Stimulated activated CD4-positive, alpha-beta T cell treated with anti-CD3 and anti-CD28 coated beads, Interleukin-4, amount 100 ng/mL, for 1 hour (primary cell): ENCODE measurements at places on chromosomes 13 and 19.

DNA sequence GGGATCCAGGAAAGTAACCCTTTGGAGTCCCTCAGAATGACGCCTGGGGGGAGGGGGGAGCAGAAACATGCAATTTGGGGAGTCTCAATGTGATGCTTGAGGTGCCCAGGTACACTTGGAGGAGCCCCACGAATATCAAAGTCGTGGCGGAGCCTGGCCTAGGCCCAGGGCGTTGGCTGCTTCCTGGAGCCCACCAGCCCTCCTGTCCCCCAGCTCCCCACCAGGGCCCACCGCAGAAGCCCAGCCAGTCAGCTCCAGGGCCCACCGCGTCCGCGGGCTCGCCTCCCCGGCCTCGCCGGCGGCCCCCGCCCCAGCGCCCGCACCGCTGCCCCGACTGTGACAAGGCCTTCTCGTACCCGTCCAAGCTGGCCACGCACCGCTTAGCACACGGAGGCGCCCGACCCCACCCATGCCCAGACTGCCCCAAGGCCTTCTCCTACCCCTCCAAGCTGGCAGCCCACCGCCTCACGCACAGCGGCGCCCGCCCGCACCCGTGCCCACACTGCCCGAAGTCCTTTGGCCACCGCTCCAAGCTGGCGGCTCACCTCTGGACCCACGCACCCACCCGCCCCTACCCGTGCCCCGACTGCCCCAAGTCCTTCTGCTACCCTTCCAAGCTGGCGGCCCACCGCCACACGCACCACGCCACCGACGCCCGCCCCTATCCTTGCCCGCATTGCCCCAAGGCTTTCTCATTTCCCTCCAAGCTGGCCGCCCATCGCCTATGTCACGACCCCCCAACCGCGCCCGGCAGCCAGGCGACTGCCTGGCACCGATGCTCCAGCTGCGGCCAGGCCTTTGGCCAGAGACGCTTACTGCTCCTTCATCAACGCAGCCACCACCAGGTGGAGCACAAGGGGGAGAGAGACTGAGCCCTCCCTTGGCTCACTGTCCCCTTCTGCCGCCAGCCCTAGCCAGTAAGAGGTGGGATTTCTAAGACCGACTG is 2.1 kb downstream of the ZNF575 start:
- peak; percentile 45 for DNase-seq

DNA sequence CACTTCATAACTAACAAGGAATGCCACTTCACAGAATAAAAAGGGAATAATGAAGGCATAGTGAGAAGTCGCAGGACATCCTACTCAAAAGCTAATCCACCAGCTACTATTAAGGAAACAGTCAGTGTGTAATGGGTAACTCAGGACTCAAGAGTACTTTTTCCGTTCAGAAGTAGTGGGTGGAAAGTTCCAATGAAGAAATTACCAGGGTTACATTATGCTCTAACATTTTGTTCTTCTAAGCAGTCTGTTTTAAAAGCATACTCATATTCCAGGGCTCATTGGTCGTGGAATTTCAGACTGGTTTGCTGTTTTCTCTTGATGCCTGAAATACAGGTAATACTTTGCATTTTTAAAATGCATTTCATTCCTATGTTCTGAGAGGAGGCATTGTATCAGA is 222.4 kb upstream of the IRS2 start:
- no peak for DNase-seq

- DNase-seq, result no peak
Measured at GRCh38 chr13:19590423-19590822, 29.1 kb upstream of the TPTE2 start.

DNA sequence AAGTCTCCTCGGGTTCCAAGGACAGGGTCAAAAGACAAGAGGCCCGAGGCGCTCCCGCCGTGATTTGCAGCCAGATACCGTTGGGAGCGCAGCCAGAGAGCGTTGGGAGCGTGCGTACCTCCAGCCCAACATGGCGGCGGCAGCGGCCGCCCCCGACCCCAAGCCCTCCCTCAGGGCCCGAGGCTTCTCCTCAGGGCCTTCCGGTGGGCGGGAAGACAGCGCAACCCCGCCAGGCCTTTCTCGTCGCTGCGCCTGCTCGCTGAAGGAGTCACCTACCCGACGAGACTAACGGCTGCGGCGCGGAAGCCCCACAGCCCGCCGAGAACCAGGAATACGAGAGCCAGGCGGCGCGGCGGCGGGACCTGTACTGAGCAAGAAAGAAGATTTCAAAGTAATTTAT is 3.2 kb upstream of the ZNF850 start:
- DNase-seq, result no peak

DNA sequence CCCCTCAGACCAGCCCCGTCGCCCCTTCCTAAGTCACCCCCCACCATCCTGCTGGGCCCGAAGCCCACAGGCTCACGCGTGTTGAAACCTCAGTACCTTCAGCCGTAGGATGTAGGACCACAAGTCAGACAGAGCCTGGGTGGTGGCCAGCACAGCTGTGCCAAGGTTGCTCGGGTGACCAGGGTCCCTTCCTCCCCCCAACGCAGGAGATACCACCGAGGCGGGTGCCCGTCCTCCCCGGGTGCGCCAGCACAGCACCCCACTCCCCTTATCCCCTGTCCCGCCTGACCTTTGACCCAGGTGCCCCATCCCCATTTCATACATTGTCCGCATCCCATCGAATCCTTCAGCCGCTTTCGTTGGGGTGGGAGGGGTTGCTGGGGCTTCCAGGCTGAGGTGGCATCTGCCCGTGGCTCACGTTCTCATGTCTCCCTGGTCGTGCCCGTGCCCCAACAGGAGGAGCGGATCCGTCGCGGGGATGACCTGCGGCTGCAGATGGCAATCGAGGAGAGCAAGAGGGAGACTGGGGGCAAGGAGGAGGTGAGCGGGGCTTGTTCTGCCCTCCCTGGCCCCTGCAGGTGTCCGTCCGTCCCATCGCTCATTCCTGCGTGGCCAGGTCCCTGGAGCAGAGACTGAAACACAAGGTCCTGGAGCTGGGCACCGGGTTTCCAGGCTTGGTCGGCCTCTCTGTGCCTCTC is 14.5 kb downstream of the EPN1 start:
- DNase-seq, result no peak

- peak; percentile 43 for DNase-seq
Measured at GRCh38 chr13:28058866-28059613, 41.3 kb downstream of the FLT3 start.

GRCh38 chr13:99374994-99375737 is 68.0 kb upstream of the GPR183 start:
- DNase-seq, result no peak

DNA sequence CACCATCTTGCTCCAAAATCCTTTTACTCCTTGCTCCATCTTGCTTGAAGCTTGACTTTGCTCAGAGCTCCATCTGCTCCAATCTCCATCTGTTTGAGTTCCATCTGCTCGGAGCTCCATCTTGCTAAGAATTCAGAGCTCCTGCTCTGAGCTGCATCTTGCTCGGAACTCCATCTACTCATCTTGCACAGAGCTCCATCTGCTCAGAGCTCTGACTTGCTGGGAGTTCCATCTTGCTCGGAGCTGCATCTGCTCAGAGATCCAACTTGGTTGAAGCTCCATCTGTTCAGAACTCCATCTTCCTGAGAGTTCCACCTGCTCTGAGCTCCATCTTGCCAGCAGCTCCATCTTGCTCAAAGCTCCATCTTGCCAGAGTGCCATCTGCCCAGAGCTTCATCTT is 80.6 kb upstream of the ZNF98 start:
- DNase-seq, result no peak

DNA sequence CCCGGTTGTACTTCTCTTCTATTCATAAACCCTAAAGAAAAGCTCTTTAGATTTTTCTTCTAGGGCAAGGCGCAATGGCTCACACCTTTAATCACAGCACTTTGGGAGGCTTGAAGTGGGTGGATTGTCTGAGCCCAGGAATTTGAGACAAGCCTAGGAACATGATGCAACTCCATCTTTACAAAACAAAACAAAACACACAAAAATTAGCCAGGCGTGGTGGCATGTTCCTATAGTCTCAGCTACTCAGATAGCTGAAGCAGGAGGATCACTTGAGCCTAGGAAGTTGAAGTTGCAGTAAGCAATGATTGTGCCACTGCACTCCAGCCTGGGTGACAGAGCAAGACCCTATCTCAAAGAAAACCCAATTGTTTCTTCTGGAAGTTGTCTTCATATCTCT is 240.3 kb downstream of the SHISA2 start:
- no peak for DNase-seq

GRCh38 chr19:38355728-38356725 is 18.3 kb upstream of the PSMD8 start:
- no peak for DNase-seq

- DNase-seq, result no peak
Measured at GRCh38 chr19:38718747-38719543, 25.3 kb downstream of the CAPN12 start.

- no peak for DNase-seq
Measured at GRCh38 chr13:65584126-65584525, 1646.0 kb downstream of the PCDH9 start.

GRCh38 chr19:42461700-42462324 is 19.1 kb upstream of the CXCL17 start:
- DNase-seq, result no peak

GRCh38 chr13:46553886-46554858 is 1.2 kb downstream of the LRCH1 start:
- peak; percentile 73 for DNase-seq

GRCh38 chr13:111031531-111031961 is 83.6 kb upstream of the ARHGEF7 start:
- no peak for DNase-seq

DNA sequence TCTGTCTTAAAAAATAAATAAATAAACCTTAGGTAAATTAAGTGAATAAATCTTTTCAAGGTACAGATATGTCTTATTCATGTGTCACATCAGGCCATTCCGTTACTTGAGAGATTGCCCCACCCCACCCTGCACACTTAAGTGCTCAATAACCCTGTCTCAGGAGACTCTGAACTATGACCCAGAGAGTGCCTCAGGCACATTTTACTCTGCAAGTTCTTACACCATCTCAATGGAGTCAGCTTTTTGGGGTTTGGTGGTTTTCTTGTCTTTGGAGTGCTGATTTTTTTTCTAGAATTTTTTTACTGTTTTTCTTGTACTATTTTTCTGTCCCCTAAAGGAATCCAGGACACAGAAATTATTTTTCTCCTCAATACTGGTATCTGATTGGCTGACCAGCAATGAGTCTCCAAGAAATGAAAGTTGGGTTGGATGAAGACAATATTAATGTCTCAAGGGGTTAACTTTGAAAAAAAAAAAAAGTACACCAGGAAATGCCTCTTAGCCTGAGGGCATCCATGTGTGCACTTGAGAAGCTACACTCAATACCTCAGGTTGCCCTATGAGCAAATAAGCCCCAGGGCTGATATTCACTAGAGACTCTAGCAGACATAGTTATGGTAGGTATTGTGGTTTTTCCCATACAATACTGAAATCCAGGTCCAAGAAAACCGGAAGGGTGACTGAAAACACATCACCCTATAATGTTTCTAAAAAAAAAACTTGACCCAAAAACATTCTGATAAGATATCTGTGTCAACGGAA is 114.6 kb upstream of the ZNF91 start:
- DNase-seq, result no peak

GRCh38 chr13:91174886-91175501 is 172.5 kb upstream of the MIR17HG start:
- no peak for DNase-seq

DNA sequence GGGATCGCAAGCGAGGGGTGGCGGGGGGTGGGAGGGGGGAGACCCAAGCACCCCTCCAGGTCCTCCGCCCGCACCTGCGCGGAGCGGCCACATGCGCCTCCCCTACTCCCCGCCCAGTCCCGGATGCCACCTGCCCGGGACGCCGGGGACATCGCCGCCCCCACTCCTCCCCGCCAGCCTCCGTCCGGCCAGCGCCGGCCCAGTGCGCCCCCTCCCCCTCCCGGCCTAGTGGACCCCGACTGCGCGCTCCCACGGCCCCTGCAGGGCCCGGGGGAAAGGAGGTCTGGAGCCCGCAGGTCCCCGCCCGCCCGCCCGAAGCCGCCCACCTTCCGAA is 263 bp downstream of the RHPN2 start:
- peak; percentile 26 for DNase-seq

GRCh38 chr19:49408816-49409440 is 14.3 kb downstream of the PTH2 start:
- DNase-seq, result no peak

- DNase-seq, result no peak
Measured at GRCh38 chr19:30563691-30564090, 191.5 kb downstream of the ZNF536 start.

- DNase-seq, result no peak
Measured at GRCh38 chr13:76848596-76848995, 37.6 kb downstream of the KCTD12 start.

GRCh38 chr19:17741456-17741855 is 9.8 kb upstream of the FCHO1 start:
- DNase-seq, result no peak

GRCh38 chr19:18899624-18900560 is 3.9 kb upstream of the CERS1 start:
- DNase-seq, result no peak

GRCh38 chr13:30559274-30559673 is 58.4 kb upstream of the USPL1 start:
- no peak for DNase-seq

DNA sequence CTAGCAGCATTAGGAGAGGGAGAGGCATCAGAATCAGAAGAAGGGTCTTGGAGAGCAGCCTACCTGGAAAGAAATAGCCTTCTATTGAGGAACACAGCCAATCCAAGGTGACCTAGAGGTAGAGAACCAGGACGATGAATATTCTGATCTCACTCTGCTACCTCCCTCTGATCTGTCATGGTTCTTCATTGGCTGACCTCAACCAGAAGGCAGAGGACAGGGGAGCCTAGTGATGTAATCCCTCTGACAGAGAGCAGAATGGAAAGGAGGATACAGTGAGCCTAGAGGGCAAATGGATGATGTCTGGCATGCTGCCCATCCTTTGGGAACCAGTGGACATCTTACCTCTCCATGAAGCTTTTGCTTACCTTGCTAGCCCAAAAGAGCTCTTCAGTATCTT is 3.6 kb downstream of the ZNF507 start:
- no peak for DNase-seq

GRCh38 chr13:21060338-21061028 is 903 bp downstream of the LATS2 start:
- no peak for DNase-seq

- DNase-seq, result no peak
Measured at GRCh38 chr19:31261019-31261602, 88.1 kb downstream of the TSHZ3 start.

- no peak for DNase-seq
Measured at GRCh38 chr13:51840917-51841316, 4.1 kb downstream of the TMEM272 start.

DNA sequence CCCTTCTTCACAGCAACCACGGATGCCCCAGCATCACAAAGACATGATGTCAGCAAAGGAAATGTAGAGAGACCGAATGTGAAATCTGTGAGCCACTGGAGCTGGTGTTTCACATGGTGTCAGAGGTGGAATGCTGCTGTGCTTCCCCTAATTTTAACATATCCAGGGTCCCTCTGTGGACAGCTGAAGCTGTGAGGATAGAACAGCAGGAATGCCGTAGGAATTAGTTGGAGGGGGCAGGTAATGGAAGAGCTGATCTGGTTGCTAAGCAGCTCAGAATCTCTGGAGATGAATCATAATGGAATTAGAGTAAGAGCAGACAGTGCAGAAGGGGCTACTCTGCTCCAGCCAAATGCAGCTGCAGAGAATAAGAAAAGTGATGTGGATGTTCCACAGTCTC is 68.9 kb upstream of the ZNF835 start:
- no peak for DNase-seq
